NCI-H226 (cell line): ENCODE measurements at places on chromosomes 16 and 17.

DNA sequence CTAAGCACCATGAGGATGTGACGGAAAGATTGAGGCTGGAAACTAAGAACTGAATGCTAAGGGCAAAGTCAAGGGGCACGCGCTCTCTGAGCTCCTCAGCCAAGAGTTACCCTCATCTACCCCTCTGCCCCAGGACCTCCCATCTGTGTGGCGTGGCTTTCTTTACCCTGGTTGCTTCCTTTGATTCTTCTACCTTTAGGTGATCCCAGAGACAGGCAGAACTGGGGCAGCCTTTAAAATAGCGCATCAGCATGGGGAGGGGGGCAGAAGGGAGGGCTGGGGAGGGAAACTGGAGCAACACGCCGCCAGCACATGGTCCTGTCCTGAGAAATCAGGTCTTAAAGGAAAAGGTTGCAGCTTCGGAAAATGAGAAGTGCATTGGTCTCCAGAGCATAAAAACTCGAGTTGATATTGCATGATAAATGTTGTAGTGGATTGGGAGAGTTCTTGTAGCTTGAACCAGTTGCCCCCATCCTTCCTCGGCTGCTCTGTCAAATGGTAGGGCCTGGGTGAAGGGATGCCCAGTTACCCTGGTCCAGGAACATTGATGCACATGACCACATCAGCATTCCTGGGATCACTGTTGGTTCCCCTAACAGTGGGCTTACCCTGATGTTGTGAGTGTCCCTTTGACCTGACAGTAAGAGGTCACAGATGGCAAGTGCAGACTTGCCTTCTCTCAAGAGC, 29.7 kb downstream of the LDHD start:
- DNase-seq = no peak

DNA sequence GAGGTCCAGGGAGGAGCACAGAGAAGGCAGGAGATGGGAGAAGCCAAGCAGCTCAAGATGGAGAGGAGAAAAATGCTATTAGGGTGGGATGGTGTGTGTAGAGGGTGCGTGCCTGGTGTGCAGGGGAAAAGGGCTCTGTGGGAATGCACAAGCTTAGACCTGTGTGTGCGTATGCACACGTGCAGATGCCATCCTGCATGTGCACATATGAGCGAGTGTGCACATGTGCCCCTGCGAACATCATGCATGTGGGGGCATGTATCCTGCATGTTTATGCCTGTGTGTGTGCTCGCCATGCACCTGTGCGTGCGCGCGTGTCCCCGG, 438 bp upstream of the KCNJ12 start:
- DNase-seq = no peak

DNA sequence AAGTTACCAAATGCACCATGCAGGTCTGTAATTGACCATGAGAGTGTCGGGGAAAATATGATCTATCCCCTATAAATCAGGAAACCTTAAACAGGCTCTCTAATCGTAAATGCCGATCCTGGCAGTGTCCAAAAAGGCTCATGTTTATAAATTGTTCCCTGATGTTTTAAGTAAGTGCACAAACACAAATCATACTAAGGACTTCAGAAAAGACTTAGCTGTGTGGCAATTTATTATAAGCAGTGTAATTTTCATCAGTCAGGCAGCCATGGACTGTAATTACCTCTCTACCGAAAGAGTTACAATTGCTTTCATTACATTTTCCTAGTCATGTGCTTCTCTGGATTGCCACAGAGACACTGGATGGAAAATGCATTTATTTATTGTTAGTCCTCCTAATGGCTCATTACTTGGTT, 73.4 kb upstream of the COX10 start:
- no peak for DNase-seq

DNA sequence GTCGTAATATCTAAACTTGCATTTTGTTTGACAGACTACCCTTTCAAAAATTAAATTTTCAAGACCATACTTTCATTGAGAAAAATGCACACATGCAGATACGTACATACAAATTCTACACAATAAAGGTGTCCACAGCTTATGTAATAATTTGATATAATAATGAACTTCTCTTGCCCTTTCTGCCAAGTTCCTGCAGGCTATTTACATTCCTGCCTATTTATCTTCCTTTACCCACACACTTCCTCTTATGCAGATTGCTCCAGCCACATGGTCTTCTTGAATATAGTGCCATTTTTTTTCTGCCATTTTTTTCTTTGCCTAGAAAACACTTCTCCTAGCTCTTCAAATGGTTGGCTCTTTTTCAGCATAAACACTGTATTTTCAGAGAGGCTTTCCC, 826.9 kb upstream of the CDH8 start:
- DNase-seq = no peak

DNA sequence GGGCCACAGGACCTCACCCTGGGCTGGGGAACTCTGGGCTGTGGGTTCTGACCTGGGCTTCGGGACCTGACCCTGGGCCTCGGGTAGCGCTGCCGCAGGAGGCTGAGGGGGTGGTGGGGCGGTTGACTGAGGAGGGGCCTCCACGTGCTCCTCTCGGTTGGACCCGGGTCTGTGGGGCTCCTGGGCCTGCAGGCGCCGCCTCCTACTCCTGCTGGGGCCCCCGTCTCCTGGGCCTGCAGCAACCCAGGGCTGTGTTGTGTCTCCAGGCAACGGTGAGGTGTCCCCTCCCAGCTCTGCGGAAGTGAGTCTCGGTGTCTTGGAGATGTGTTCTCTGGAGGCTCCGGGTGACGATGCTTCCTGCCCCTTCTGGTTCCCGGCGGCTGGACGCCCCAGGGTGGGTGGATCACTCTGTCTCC, 41.5 kb upstream of the GNG13 start:
- DNase-seq = no peak
